Retinal pigment epithelial cell (primary cell): ENCODE measurements at places on chromosomes 5 and 9.
A peak's percentile ranks its signal among the peaks of the same experiment; 100 is the strongest.

DNA sequence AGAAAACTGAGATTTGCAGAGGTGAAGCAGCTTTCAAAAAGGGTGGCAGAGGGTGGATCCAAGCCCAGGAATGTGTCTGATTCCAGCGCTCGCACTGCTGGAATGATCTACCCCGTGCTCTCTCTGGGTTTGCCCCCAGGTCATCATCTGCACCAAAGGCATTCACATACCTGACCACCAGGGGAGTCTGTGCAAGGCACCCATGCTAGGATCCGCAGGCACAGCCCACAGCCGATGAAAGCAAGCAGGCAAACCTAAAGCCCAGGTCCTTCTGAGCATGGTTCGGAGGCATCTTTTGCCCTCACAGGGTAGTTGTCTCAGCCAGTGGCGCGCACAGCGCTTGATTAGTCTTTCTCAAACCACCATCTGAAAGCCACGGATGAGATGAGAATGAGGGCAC lies 56.6 kb downstream of the TEK start:
- DNase-seq, result no peak

GRCh38 chr5:142881076-142881783 lies 111.1 kb downstream of the ARHGAP26 start:
- no peak for DNase-seq

DNA sequence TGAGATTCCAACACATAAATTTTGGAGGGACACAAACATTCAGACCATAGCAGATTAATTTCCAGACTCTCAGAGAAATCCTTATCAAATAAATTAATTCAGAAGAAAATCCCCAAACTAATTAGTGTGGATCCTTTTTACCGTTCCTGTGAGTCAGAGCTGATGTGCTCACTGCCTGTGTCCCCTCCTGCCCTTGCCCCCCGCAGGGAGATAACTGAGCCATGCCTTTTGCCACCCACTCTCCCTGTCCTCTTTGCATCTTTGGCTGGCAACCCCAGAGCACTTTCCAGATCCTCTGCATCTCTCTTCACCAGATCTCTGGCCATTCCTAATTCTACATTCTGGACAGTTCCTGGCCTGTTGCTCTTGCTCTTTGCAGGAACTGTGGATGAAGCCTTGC lies 135.4 kb upstream of the MAP1B start:
- no peak for DNase-seq

DNA sequence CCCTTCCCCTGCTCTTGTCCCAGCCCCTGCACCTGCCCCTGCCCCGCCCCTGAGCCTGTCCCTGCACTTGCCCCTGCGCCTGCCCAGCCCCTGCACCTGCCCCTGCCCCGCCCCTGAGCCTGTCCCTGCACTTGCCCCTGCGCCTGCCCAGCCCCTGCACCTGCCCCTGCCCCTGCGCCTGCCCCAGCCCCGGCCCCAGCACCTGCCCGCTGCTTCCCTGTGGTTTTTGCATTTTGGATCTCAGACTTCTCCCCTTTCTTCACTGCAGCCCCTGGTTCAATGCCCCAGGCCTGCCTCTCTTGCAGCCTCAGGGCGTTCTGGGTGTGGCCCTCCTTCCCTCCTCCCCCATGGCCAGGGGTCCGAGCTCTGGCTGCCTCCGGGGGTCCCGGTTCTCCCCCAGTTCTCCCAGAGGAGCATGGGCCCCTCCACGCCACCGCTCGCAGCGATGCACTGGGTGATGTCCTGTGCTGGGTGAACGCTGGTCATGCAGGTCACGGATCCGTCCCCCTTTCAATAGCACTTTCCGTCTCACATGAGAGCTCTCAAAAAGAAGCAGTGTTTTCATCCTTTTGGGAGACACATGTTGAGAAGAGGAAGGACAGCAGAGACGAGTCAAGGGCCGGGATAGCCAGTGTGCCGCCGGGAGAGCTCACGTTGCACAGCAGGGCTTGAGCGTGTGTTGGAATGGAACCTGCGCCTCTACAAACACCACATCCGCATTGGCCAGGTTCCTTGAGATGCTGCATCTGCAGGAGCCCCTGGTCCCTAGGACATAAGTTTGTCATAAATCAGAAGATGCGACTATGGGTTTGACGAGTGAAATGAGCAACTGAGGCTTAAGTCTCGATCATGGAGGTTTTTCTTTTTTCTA lies 44.0 kb upstream of the IRX4 start:
- DNase-seq, result no peak

GRCh38 chr9:126885131-126885641 lies 24.7 kb downstream of the ZBTB34 start:
- no peak for DNase-seq

DNA sequence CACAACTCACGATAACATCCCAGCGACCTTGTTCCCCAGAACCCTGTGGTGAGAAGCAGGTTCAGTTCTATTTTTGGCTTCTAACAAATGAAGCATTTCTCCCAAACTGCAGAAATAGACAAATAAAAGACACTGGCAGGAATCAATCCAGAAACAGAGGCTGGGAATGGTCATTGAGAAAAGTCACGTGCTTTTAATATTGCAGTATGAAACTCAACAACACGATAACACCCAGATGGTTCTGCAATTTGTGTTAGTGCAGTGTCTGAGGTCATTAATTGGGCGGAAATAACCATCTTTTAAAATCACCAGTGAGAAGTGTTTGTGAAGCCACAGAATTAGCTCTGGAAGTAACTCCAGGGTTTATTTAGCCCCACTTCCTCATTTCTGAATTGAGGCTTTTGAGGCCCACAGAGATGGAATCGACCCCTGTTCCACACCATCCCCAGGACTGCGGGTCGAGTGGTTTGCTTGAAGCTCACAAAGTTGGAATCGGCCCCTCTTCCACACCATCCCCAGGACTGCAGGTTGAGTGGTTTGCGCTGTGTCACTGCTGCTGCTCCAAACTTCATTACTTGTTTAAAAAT lies 164.7 kb upstream of the IRX4 start:
- no peak for DNase-seq

- DNase-seq, result no peak
Observed at GRCh38 chr9:136172412-136173079, 32.4 kb downstream of the LHX3 start.

DNA sequence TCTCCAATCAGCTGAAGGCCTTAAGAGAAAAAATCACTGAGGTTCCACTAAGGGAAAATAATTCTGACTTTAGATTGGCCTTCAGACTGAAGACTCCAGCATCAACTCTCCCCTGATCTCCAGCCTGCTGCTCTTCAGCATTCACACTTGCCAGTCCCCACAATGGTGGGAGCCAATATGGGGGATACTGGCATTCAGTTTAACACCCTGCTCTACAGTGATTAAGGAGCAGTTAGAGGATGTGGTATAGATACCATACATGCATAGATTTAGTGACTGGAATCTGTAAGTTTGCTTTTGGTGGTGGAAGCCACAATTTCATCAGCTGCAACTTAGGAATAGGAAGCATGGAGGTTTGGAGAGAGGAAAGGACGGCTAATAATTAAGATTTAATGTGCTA lies 2017.7 kb upstream of the CDH6 start:
- no peak for DNase-seq

DNA sequence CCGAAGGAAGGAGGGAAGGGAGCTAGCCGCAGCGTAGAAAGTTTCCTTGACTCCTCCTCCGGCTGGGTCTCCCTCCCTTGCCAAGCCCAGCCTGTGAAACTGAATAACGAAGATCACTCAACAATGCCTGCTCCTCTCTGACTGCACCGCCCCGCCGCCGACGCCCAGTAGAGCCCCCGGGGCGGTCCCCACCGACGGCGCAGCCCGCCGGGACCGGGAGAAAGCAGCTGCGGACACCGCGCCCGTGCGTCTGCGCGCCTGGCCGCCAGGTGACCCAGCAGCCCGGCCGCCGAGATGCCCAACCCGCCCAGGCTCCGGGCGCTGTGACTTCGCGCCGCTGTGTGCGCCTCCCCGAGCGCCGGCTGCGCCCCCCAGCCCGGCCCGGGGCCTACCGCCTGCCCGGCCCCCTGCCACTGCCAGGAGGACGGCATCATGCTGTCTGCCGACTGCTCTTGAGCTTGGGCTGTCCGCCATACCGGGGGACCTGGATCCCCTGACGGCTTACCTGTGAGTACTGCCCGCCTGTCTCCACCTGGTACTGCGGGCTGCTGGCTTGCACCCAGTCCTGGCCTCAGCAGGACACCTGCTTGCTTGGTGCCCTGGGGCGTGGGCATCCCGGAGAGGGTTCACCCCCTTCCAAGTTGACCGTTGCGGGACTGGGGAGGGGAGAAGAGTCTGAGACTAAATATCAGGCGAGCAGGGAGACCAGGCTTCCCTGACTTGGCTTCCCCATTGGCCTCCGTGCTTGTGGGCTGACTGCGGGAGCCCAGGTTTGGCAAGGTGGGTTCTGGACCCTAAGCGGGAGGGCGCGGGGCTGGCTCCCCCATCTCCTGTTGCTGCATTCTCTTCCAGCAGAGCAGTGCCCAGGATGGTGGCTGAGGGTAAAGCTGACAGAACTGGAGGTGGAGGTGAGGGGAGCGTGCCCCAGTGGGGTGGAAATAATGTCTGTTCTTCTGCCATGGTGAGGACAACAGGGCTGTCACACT lies 26.2 kb upstream of the SPTLC1 start:
- no peak for DNase-seq

GRCh38 chr5:136811551-136811950 lies 446.2 kb upstream of the TRPC7 start:
- no peak for DNase-seq

GRCh38 chr5:14109041-14109747 lies 33.9 kb upstream of the TRIO start:
- no peak for DNase-seq

- no peak for DNase-seq
Observed at GRCh38 chr5:54103871-54104270, 206.5 kb downstream of the ARL15 start.

GRCh38 chr9:75833778-75834177 lies 56.7 kb upstream of the PCSK5 start:
- no peak for DNase-seq

DNA sequence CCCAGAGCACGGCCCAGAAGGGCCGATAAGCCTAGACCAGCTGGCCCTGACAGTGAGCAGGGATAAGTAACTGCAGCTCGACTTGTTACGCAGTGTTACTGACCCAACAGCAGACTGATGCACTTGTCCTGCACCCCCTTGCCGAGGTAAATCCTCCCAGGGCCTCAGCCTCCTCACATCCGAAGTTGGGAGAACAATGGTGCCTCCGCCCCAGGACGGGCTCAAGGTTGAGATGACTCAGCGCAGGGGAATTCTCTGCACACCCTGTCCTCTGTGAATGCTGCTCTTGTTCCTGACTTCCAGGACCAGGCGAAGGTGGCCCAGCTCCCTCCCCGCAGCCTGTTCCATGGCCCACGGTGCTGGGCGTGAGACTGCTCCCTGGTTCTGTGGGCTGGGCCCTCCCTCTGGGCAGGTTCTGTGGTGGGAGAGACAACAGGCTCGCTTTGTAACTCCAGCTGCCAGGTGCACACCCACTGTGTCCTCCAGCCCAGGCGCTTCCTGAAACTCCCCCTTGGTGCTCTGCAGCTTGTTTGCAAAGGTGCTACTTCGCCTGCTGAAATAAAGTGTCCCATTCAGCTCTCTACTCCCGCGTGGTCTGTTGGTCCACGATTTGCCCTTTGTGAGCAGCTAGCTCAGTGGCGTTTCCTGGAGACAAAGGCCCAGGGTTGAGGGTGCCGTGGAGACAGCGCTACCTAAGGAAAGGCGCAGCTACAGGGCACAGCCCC lies 40.1 kb upstream of the SLC6A19 start:
- no peak for DNase-seq

GRCh38 chr5:167639273-167639672 lies 652.2 kb upstream of the WWC1 start:
- DNase-seq, result no peak

GRCh38 chr9:100098046-100098886 lies 534 bp downstream of the ERP44 start:
- DNase-seq, result no peak

DNA sequence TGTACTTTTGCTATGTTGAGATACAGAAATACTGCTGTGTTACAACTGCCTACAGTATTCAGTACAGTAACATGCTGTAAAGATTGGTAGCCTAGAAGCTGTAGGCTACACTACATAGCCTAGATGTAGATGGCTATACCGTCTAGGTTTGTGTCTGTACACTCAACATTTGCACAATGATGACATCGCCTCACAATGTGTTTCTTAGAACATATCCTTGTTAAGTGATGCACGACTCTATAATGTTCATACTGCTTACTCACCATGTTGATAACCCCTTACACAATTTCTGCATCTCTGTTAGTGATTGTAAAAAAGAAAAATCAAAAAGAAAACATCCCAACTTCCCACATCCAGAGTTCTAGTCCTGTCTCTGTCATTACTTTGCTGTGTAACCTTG lies 450.0 kb downstream of the CCDC171 start:
- DNase-seq, result no peak

DNA sequence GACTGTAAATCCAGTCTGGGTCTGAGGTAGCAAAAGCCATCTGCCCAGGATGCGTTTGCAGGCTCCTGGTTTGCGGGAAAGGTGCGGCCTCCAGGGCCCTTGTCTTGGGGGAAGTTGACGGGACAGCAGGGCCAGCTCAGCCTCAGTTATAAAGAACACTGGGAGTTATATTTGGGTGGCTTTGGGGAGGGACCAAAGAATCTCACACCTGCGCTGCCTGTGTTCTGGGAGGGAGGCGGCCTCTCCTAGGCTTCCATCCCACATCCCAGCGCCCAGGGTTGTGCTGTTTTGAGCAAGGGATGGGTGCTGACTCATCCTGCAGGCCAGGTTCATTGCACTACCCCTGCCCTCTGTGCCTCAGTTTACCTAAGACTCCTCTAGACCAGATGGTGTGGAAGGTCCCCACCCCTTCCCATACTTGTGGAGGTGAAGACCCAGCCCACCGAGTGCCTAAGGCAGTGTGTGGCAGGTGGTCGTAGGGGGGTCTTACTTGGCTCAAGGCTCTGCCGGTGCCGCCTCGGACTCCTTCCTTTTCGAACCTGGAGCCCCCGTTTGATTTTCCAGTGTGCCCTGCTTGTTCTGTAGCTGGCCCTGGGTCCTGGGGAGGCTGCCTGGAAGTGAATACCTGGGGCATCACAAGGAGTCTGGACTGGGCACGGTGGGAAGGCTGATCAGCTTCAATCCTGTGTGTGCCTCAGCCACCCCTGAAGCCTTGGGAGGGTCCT lies 39.3 kb upstream of the FCN2 start:
- DNase-seq, result no peak

- peak; percentile 99 for DNase-seq
Observed at GRCh38 chr9:114551750-114552685, 35.6 kb upstream of the ATP6V1G1 start.

- DNase-seq, result no peak
Observed at GRCh38 chr5:125109816-125110215, 363.4 kb upstream of the ZNF608 start.

- no peak for DNase-seq
Observed at GRCh38 chr5:15483351-15484097, 16.5 kb upstream of the FBXL7 start.

- DNase-seq, result no peak
Observed at GRCh38 chr5:9500625-9501024, 45.2 kb downstream of the SEMA5A start.

- no peak for DNase-seq
Observed at GRCh38 chr5:21212026-21212425, 1224.0 kb upstream of the CDH18 start.

GRCh38 chr9:16623989-16624743 lies 246.3 kb downstream of the BNC2 start:
- no peak for DNase-seq

DNA sequence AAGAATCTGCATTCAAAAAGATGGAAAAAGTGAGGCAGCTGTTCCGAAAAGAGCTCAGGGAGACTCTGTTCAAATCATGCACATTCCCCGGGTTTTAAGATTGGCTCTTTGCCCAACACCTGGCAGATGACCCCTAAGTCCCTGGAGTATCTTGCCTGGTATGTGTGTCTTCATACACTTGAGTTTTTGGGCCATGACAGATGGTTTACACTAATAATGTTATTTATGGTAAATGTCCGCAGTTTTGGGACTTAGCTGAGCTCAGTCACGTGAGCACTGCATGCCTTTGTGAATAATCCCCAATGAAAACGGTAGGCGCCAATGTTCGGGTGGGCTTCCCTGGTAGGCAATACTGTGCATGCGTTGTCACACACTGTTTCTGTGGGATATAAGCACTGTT lies 316.1 kb downstream of the PRDM9 start:
- no peak for DNase-seq
